HEK293T (cell line): ENCODE measurements at places on chromosomes 11 and 22.

DNA sequence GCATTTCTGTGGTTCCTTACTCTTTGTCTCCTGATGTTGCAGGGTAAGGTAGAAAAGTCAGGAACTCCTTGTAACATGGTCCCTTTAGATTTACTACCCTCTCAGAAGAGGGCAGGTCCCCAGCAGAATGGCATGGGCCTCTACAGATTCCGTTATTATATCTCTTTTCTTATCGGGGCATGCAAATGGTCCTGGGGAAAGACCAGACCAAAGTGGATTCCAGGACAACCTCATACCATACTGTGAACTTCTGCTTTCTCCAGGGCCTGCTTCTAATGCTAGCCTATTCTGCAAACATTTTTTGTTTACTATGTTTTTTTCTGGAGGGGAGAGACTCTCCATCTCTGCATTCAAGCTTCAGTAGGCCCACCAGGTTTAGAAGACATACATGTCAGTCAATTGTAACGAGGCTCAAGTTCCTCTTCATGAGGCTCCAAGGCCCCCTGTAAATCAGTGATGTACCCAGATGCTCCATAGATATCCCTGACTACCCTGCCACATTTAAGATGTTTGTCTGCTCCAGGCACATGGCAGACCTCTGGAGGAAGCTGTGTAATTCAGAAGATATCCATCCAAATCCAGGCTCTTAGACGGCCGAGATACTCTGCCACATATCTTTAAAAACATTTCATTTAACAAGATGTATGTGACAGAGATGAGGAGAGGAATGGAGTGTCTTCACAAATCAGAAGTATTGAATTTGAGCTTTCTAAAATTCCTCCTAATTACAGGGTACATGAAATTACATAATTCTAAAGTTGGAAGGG lies 8.5 kb upstream of the ME3 start:
- DNase-seq: no peak

DNA sequence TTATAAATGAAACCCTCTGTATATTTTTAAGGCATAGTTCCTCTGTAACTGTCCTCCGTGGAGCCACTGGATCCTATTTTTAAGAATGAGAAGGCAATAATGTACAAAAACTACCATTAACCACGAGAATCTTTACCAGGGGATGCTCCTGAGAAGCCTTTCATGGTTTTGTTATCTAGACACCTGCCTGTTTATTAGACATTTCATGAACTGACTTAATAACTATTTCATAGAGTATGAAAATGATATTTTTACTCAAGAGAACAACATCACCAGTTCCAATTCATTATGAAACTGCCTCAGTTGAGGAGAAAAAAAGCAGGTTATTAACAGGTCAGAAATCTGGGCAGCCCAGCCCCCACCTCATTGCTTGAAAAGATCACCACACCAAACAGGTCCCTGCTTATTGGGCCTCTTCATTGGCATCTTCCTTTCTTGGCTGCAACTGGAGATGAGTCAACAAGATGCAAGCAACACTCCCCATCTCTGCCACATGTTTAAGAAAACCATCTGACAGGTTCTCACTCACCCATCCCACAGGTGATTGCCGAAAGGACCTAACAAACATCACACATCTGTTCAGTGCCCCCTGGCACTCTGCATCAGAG lies 27.8 kb downstream of the ETS1 start:
- DNase-seq: no peak

DNA sequence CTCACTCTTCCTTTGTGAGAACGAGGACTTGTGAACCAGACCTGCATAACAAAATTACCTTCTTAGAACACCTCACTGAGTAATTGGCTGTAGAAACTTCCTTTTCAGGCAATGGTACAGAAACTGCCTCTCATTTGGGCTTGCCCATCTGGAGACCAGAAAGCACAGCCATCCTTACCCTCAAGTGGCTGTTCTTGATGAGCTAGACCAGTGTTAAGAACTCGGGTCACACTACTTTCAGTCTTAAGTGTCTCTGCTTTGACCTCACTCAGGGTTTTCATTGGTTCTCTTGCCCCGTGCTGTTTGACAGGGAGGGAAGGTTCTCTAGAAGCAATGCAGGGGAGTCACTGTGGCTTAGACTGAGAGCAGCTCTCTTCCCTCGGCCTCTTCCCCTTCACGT lies 29.3 kb downstream of the NAT10 start:
- DNase-seq: no peak

- DNase-seq: no peak
Measured at GRCh38 chr11:129348813-129349212, 26.8 kb upstream of the BARX2 start.

DNA sequence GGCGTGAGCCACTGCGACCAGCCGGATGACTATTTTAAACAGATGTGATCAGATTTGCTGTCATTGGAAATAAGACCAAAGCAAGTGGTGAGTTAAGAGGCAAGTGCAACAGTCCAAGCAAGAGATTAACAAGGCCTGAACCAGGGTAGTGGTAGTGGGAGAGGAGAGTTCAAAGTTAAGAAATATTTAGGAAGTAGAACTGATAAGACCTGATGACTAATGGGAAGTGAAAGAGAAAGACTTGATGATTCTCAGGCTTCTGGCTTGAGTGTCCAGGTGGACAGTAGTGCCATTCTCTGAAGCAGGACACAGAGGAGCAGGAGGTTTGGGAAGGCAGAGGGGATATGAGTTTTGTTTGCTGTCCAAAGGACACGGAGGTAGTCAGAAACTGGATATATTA lies 7.2 kb downstream of the NDUFC2 start:
- no peak for DNase-seq

DNA sequence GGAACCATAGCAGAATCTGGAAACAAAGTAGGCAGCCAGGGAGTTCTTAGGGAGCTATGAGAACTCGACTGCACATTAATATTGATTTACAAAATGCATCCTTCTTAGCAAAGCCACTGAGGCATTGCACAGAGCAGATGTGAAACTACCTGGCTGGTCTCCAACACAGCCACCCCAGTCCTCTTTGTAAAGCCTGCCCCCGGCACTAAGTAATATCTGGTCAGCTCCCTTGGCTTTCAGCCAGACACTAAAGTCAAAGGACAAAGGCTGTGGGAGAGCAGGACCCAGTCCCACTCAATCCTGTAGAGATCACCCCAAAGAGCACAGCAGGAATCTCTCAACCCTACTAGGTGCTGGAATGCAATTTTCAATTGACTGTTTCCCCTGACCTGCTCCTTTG lies 12.8 kb downstream of the XRRA1 start:
- DNase-seq: no peak

GRCh38 chr11:58919980-58920379 lies 19.3 kb upstream of the GLYATL1 start:
- DNase-seq: no peak

GRCh38 chr22:30650508-30651116 lies 15.0 kb downstream of the SLC35E4 start:
- DNase-seq: no peak

- no peak for DNase-seq
Measured at GRCh38 chr11:84117394-84117793, 831.2 kb upstream of the CCDC90B start.

GRCh38 chr11:46450846-46451477 lies 59.4 kb upstream of the CHRM4 start:
- DNase-seq: no peak

GRCh38 chr11:64231546-64231945 lies 1.2 kb downstream of the DNAJC4 start:
- no peak for DNase-seq

- DNase-seq: no peak
Measured at GRCh38 chr11:103737747-103738146, 298.7 kb upstream of the DDI1 start.

DNA sequence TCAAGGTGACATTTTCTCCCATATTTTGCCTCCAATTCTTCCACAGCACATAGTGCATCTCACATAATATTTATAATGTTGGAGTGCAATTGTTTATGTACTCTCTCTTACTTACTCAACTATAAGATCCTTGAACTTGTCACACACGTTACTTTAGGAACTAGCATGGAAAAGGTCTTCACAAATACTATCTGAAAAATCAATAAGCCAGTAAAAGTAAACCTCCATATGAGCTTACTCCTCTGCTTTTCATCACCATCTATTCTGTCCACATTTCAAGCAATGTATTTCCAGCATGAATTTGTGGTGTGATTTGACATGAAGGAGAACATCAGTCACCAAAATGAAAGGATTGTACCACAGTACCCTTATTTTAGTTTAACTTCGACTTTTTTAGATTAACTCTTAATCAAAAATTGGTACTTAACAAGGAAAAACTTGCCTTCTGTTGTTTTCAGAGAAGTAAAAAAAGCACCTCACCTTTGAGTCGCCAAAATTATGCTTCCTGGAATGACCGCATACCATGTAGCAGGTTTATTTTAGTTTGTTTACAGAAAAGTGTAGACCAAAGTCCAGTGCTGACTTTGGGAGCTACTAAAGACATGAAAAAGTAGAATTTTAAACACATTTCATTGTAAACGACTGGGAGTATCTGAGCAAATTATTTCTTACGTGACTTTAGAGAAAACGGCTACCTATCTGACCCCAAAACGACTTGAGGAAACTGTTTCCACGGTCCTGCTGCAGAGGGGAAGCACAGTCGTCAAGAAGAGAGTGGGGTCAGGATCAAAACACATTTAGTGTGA lies at the start of gene SLC22A9:
Gene SLC22A9, plus strand, starts transcription at position 621 of the 806 bp plus-strand sequence. CDS start 272 bp downstream, outside the sequence.
- no peak for DNase-seq

- no peak for DNase-seq
Measured at GRCh38 chr11:86442827-86443226, 68.1 kb downstream of the CCDC81 start.

DNA sequence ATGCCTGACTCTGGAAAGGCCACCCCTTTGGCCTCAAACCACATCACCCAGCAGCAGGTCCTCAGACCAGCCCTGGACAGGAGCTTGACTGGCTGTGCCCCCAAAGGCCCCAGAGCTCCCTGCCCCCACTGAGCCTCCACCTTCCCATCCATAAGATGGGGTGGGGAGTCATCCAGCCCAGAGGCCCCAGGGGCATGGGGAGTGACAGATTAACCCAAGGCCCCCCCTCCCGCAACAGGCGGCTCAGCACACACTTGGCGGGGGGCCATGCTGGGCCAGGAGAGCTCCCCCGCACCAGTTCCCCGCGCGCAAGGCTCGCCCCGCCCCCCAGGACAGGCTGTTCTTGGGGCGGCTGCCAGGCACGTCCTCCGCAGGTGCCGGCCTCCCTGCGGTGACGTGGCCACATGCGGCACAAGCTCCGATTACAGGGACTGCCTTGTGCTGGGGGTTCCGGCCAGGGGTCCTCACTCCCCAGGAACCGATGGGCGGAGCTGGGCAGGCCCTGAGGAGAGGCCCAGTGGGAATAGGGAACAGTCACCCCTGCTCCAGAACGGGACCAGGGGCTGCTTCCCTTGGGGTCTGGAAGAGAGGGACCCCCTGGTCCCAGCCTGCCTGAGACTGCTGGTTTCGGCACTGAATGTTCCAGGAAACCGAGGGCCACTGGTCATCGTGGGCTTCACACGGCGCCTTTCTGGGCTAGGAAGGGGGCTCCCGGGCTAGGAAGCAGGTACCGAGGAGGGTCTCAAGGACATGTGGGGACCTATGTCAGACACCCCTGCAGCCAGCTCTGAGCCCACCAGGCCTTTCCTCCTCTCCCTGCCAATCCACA lies 5.1 kb upstream of the CDKN1C start:
- no peak for DNase-seq

DNA sequence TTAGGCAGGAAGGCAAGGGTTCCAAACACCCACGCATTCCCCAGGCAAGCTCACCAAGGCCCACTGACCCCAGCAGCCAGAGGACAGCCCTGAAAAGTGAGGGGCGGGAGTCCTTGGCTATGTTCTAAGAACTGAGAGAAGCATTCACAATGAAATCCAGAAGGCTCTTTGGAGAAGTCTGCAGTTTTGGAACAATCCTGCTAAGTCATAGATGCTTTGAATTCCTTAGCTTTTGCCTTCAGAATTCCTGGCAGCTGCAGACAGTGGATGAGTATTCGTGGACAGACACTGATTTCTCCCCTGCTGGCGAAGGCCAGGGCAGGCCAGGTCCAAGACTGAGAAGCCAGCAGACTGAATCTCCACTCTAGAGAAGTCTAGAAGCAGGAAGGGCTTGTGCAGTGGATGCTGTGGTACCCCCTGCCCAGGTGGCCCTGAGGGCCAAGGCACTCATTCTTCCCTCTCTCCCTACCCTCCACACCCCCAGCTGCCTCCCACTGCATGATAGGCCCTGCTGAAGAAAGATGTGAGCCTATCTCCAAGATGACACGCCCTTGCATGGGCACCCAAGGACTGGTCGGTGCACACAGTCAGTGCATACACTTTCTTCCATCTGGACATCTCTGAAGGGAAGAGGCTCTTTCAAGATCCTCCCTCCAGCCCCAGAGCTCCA lies 133.2 kb upstream of the TEAD1 start:
- no peak for DNase-seq

- no peak for DNase-seq
Measured at GRCh38 chr11:63914896-63915691, 1.9 kb downstream of the RCOR2 start.

GRCh38 chr11:86675017-86675416 lies 2.6 kb upstream of the ME3 start:
- DNase-seq: no peak

- DNase-seq: no peak
Measured at GRCh38 chr11:106668147-106668546, 350.1 kb downstream of the GUCY1A2 start.

GRCh38 chr11:112566124-112566523 lies 305.5 kb upstream of the PLET1 start:
- DNase-seq: no peak

DNA sequence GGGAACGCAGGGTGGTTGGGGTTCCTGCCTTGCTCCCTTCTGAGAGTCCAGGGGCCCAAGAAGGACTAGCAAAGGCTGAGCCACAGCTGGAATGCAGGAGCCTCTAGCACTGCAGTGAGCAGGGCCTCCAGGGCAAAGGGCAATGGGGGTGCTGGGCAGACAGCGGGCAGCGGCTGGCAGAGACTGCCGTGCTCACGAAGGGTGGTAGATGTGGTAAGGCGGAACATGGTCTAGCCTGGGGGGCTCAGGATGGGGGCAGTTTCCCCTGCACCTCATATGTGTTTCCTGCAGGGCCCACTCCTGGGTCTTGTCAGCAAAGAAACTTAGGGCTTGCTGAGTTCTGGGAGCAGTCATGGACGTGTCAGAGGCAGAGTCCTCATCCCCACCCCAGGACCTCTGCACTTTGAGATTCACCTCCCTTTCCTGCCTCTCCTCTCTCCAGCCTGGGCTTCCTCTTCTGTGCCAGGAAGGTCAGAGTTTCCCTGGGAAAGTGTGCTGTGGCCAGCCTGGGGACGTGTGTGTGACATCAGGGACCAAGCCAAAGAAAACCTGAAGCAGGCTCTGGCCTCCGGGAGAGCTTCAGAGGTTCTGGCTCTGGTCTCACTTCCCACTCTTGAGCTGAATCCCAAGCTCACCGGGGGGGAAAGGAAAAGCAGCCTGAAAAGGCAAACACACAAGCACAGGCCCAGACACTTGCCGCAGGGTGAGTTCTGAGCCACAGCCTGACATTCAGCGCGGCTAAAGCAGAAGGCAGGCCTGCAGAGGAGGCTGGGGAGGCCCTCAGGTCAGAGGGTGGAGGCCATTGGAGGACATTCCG lies 4.4 kb downstream of the MOGAT2 start:
- DNase-seq: no peak

GRCh38 chr11:124891373-124891861 lies 6.2 kb downstream of the ROBO4 start:
- DNase-seq: no peak

- no peak for DNase-seq
Measured at GRCh38 chr11:121794671-121795141, 321.3 kb downstream of the BLID start.
